ENCODE measurements at places on chromosomes 13 and 19. TPM values are rescaled to one million over a fixed set of nuclear protein-coding genes. Genes with fewer than 3 reads are reported as not detected.

The ZNF468 gene
- total RNA-seq = 61.2 TPM

The HCN2 gene
- total RNA-seq = not detected

The TMEM145 gene
- total RNA-seq = not detected

The ZNF610 gene
- total RNA-seq = 2.3 TPM

The EXOC3L2 gene
- not detected for total RNA-seq

The COMP gene
- not detected for total RNA-seq

The ZNF576 gene
- total RNA-seq = 10.1 TPM

The CLEC11A gene
- 0.15 TPM for total RNA-seq

The GJB2 gene
- total RNA-seq = 0.75 TPM

The FGF21 gene
- not detected for total RNA-seq

The C13orf46 gene
- not detected for total RNA-seq

The IGFL3 gene
- not detected for total RNA-seq

The OR7A5 gene
- total RNA-seq = not detected

The MBD3L2B gene
- total RNA-seq = not detected

The LYPD5 gene
- total RNA-seq = 0.35 TPM

The CAPN12 gene
- 2.6 TPM for total RNA-seq

The KCNRG gene
- 7.6 TPM for total RNA-seq

The SPRY2 gene
- total RNA-seq = 10.6 TPM

The KLHL1 gene
- total RNA-seq = not detected
